ENCODE measurements at places on chromosomes 3 and 15.

DNA sequence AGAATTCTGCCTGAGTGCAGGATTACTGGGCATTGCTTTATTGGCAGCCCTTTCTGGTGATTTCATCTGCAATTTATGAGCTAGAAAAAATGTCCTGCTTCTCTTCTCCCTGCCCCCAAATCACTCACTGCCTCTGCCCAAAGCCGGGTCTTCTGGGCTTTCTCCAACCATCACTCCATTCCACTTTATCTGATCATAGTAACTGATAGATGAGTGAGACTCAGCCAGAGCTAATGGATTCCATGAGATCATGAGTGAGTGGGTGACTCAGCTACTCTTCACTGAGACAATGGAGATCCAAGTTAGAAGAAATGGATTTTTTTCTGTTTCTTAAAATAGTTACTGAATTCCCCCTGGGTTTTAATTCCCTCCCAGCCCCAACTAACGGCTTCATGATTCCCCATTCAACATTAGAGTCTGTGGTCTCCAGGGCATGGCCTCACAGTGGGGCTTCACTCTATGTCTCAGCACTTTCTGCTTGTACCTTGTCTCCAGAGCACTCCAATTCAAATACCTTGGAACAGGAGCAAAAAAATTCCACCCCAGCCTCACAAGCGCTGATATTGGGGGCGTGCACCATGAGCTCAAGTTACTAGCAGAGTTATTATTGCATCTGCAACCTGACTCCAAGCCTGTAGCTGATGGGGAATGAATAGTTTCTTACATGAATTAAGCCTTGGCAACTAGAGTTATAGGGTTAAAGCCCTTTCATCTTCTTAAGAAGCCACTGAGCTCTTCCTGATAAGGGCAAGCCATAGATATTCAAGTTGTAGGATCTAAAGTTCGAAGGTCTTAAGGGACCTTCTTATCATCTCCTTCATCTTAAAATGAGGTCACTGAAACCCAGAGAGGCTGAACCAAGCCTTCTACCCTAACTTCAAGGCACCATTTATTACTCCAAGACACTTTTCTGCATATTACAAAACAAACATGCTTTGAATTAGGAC lies 85.9 kb downstream of the AGBL1 start:
- no peak for DNase-seq

DNA sequence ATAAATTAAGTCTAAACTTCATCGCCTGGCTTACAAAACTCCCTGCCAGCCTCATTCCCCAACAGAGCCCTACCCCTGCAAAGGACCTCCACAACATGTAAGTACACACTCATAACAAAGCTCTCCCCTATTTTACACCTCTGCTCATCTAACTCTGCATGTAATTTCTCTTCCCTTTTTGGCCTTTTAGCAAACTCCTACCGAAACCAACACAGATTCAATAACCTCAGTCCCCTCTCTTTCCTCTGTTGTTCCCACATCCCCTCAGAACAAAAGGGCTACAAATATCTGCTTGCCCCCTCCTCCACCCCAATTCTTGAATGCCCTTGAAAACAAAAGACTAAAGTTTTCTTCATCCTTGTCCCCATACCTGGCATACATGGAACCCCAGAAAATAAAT lies 662 bp downstream of the UBL7 start:
- DNase-seq, result no peak

GRCh38 chr3:142105991-142106390 lies 43.4 kb downstream of the TFDP2 start:
- no peak for DNase-seq

GRCh38 chr3:76859596-76859995 lies 180.3 kb upstream of the ROBO2 start:
- no peak for DNase-seq

GRCh38 chr3:11724615-11725339 lies 81.1 kb upstream of the VGLL4 start:
- DNase-seq, result no peak
